ENCODE measurements at places on chromosomes 4 and X.

GRCh38 chr4:168272488-168272887, 46.1 kb downstream of the DDX60 start:
- DNase-seq: no peak

DNA sequence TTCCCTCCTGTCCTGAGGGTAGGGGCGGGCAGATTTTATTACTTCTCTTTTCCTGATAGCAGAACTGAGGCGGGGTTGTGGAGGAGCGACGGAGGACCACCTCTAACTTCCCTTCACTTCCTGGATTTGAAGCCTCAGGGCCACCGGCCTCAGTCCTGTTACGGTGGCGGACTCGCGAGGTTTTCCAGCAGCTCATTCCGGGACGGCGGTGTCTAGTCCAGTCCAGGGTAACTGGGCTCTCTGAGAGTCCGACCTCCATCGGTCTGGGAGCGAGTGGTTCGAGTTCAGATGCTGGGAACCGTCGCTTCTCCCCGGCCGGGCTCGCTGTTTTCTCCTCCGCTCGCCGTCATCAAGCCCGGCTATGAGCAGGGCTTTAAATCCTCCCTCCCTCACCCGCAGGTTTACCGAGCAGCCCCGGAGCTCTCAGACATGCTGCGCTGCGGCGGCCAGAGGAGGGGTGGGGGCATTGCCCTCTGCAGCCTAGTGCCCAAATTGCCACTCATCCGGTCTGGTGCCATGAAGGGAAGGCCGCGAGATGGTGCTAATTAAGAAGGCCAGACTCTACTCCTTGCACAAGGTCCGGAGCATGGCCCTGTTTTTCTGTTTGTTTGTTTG, 23.3 kb downstream of the HAND2 start:
- no peak for DNase-seq

- no peak for DNase-seq
Measured at GRCh38 chr4:3473996-3474765, 11.1 kb downstream of the DOK7 start.

- DNase-seq: peak; percentile 23
Measured at GRCh38 chr4:176185051-176185450, 10.3 kb downstream of the SPATA4 start.

DNA sequence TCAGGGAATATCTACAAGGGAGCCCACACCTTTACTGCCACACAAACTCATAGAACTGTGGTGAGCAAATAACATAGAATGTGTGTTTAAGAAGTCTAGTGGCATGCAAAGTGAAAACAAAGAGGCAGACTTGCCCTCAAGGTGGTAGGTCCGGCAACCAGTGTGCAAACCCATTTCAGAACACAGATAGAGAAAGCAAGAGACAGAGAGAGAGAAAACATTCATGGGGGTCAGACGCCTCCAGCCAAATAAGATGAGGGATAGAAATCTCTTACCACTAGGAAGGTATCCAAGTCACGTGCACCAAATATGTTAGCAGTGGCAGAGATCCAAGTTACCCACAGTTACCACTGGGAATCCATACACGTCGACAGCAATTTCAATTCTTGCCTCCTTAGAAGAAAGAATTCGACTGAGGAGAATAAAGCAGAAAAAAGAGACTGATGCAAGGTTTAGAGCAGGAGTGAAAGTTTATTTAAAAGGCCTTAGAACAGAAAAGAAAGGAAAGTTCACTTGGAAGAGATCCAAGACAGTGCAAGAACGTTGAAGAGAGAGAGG, 252.8 kb downstream of the NAP1L3 start:
- no peak for DNase-seq

- DNase-seq: no peak
Measured at GRCh38 chr4:75708218-75708691, 16.1 kb upstream of the USO1 start.

- no peak for DNase-seq
Measured at GRCh38 chr4:118758293-118758692, 73.1 kb downstream of the METTL14 start.

DNA sequence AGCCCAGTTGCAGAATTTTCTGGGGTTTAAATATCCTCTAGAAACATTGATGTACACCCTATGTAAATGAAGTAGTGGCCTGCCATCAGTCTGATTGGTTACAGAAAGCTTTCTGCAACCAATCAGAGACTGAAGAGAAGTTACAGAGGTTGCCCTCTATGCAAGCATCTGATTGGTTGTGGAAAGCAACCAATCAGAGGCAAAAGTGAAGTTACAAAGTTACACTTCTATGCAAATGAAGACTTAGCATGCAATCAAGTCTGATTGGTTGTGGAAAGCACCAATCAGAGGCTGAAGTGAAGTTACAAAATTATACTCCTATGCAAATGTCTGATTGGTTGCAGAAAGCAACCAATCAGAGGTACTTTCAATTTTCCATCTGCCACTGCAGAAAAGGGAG, 51.9 kb upstream of the USP9X start:
- DNase-seq: no peak

DNA sequence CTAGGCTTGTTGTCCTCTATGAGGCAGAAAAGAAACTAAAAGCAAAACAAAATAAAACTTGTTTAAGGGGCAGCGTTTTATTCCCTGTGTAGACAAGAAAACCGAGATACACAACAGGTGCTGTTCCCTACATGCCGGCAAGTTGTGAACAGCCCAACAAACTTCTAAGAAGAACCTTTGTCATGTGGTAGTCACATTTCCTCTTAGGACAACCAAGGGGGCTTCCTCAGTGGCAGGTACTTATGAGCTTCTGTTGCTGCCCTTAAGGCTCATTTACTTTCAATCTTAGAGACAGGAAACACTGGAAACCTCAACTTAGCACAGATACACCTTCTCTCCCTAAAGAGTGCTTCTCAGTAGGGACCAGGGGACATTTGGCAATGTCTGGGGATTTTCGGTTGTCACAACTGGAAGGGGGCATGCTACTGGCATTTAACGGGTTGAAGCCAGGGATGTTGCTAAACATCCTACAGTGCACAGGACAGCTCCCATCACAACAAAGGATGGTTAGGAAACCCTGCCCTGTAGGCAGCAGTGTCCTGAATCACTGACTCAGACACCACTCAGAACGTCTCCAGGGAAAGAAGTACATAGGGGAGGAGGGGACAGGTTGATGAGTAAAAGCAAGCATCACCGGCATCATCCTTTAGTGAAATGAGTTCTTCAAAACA, 111.0 kb downstream of the ASB9 start:
- no peak for DNase-seq

DNA sequence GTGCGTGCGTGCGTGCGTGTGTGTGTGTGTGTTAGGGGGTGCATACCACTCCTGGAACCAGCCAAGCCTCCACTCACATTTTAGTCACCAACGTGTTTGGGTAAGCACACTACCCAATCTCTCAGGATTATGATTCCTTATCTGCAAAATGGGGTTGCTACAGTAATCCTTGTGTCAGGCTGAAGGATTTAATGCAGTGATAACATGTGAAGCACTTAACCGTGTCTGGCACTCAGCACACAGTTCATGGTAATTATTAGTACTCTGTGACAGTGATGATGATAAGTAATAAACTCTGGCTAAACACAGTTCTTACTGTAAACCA, 57.3 kb downstream of the CLDN22 start:
- DNase-seq: no peak

DNA sequence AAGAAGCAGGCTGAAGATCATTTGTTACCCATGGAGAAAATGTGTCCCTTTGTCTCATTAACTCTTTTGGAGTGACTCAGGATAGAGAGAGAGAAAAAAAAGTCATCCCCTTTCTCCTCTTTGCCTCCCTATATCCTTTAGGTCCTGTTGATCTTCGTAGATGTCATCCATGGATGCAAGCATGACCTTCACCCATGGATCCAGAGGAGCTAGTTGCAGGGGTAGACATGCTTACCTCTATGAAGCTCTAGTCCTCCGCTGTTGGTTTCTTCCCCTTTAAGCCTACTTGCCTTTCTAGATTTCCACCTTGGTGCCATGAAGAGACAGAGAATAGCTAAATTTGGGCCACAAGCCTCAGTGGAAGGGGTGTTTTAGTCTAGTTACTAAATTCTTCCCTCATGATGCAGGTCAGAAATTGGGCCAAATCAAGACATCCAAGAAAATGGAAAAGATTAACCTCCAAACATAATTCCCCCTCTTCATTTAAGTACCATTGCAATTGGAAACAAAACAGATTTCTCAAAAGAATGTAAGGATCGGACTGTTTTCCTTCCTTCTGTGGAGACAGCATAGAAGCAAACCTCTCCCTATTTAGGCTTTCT, 178.4 kb downstream of the TECRL start:
- DNase-seq: no peak

DNA sequence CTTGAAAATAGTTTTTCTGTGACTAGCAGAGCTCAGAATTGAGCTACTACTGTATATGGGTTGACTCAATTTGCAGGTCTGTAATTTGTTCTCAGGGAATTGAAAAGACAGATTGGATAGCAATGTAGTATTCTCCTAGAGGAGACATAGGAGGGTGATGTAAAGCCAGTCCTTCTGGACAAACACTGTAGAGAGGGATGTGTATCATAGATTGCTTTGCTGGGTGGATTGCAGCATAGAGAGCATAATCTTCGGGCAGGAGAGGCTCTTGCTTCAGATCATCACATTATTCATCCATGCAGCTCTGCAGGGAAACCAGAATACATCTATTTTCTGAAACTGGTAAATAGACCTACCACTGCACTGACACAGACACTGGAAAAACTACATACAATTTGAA, 1110.5 kb downstream of the RAPGEF2 start:
- DNase-seq: no peak

- DNase-seq: no peak
Measured at GRCh38 chrX:34716302-34716701, 59.2 kb upstream of the TMEM47 start.

DNA sequence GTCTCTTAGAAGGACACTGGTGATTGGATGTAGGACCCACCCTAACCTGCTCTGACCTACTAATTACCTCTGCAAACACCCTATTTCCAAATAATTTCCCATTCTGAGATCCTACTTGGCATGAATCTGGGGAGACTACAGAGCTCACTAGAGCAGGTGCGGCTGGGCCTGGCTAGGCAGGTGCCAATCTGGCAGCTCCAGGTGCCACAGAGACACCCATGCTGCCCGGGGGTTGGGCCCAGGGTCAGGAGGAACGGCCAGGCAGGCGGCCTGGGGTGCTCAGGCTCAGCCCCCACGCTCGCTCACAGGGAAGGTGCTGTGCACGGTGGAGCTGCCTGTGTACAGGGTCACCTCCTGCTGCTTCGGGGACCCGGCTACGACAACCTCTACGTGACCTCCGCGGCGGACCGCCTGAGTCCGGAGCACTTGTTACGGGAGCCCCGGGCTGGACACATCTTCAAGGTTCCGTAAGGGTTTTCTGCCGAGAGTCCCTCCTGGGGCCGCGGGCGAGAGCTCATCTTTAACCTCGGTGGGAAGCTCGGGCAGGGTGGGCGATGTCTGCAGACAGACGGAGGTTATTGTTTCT, 26.5 kb upstream of the PLCXD1 start:
- DNase-seq: no peak

- DNase-seq: no peak
Measured at GRCh38 chr4:154192585-154192984, 299.0 kb downstream of the DCHS2 start.

GRCh38 chrX:144616317-144616716, 631.0 kb upstream of the SPANXN1 start:
- no peak for DNase-seq

- no peak for DNase-seq
Measured at GRCh38 chr4:100657187-100657586, 139.4 kb upstream of the EMCN start.

- DNase-seq: no peak
Measured at GRCh38 chrX:125382148-125382628, 62.5 kb downstream of the TEX13C start.

- peak; percentile 2 for DNase-seq
Measured at GRCh38 chrX:51148848-51149247, 183.8 kb upstream of the NUDT10 start.

DNA sequence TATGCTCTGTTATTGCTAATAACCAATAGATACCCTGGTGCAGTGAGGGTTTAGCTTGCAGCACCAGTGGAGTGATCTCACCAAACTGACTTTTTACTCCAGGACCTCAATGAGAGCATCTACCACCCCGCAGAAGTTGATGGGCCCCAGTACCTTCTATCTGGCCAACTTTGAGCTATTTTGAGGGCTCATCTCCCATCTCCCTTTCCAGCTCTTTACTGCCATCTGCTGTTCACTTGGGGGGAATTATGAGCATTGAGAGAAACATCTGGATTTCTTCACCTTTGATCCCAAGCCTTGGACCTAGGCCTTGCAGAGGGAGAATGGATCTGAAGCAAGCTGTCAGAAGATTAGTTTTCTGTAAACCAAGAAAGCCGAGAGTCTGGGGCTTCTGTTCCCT, 143.6 kb downstream of the TMEM164 start:
- no peak for DNase-seq

DNA sequence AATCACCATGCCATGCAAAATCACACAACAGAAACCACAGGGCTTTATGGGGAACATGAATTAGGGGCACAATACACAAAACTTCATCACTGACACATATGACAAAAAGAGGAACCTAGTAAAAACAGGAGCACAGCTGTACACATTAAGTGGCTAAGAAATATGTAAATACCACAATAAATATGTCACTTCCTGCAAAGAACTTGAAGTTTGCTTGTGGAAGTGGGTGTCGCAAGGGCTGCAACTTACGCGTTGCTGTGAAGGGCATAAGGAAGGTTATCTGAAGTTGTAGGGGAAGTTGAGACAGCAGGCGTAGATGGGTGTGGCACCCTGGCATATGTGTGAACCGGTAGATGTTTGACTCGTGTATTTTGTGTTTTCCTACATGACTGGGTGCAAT, 42.4 kb downstream of the CLCN4 start:
- no peak for DNase-seq

GRCh38 chrX:25507801-25508200, 492.0 kb upstream of the ARX start:
- no peak for DNase-seq

DNA sequence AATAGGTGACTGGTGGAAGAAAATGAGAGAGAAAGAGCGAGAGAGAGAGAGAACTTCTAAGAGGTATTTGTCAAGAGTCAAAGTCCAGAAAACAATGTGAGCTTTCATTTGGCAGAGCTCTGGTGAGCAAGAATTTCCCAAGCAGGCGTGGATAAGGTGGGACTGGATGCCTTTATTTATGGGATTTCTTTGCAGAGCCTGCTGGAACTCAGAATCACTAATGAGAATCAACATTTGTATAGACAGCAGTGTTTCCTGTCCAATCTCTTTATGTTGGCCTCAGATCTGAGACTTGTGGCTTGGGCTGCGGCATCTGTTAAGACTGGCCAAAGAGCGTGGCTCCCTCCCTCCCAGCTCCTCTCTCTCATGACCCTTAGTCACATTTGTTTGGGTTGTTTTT, 67.9 kb upstream of the TBL1X start:
- peak; percentile 60 for DNase-seq

- DNase-seq: no peak
Measured at GRCh38 chr4:114601304-114602052, 2.9 kb downstream of the UGT8 start.
